Left lobe of liver (tissue), 2 donors: ENCODE measurements at places on chromosomes 2 and 18.

GRCh38 chr2:143148011-143148410, 18.8 kb downstream of the ARHGAP15 start:
- no peak for DNase-seq

GRCh38 chr2:120632796-120633646, 102.6 kb upstream of the GLI2 start:
- no peak for DNase-seq

DNA sequence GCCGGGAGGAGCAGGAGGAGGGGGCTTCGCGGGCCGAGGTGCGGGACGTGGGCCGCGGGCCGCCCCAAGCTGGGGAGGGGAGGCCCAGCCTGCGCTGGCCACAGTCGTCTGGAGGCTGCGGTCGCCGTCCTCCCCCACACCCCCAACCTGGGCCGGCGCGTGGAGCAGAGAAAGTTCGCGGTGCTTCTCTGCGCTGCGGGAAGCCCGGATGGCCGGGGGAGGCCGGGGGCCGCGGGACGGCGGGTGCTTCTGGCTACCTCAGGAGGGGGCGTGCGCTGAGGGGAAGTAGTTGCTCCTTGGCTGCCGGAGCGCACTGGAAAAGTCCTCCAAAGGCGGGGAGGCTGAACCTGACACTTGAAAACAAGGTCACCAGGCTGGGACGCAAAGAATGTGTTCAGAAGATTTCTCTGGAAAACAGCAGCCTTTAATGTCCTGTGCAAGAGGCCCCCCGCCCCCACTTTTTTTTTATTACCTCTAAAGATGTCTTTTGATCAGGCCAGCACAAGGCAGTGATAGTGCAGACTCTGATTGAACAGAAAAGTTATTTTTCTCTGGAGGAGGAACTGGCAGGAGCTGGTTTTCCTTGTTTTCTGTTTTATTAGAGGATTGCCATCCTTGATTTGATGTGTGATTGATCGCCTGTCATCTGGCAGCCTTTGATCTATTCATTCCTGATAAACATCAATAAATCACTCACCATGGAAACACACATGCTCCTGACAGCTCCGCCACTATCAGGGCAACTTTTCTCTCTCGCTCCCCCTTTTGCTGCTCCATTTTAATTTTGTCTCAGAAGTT, 1.6 kb downstream of the TSHZ1 start:
- peak; percentile 52 for DNase-seq

DNA sequence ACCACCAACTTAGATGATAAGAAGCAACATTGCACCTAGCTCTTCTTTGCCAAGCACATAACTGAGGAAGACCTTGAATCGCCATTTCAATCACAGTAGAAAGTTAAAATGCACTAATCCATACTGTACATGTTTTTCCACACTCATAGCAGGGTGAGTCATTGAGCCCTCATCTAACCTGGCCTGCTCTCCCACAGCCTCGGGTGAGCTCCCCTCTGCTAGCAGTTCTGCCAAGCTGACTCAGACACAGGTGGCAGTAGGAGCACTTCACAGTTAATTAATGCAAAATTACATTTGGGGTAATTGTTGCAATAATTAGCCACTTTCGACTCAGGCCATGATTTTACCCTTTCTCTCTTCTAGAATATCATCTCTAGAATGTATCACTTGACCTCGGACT, 1632.8 kb upstream of the CELF4 start:
- no peak for DNase-seq

- DNase-seq, result no peak
Measured at GRCh38 chr2:205731583-205731981, 49.3 kb downstream of the NRP2 start.

- no peak for DNase-seq
Measured at GRCh38 chr18:68532328-68532885, 182.5 kb downstream of the TMX3 start.

DNA sequence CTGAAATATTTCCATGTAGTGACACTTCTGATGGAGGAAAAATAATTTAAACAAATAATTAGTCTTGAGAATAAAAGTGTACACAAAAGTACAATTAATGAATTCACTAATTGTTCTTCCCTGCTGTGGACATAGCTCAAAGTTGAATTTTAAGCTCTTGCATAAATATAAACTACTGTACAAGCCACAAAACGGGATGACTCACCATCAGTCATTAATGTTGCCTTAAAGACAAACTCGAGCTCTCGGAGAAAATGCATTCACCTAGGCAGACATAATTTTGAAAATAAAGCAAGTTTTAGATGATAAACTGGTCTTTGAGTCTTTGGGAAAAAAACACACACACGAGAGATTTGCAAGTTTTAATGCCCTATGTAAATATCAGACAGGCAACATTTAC, 436.4 kb downstream of the ZNF521 start:
- DNase-seq, result no peak

DNA sequence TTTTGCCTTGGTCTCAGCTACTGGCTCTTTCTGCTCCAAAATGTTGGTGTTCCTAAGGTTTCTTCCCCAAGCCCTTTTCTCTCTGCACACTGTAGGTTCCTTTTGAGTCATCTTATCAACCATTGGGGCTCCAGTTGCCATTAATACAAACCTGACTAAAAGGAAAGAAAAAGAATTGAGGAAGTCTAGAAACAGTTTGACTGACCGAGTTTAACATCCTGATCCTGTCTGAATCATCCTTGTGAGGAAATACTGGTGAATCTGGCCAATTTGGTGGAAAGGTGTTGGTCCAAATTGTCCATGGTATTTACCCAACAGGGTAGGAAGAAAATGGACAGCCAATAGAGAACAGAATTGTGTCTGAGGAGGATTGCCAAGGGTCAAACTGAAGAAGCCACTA, 38.3 kb downstream of the CRYGD start:
- no peak for DNase-seq

DNA sequence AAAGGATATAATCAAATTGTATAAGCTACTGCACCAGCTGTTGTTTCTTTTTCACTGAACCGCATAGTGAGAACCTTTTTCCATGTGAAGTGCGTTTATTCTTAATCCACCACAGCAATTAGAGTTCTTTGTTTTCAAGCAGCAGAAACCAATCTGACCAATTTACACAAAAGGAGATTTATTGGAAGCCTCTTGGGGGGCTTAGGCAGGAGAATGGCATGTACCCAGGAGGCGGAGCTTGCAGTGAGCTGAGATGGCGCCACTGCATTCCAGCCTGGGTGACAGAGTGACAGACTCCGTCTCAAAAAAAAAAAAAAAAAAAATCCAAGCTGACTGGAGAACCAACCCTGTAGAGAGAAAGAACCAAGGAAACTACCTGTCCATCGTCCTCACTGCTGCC, 10.0 kb downstream of the ADNP2 start:
- DNase-seq, result no peak

DNA sequence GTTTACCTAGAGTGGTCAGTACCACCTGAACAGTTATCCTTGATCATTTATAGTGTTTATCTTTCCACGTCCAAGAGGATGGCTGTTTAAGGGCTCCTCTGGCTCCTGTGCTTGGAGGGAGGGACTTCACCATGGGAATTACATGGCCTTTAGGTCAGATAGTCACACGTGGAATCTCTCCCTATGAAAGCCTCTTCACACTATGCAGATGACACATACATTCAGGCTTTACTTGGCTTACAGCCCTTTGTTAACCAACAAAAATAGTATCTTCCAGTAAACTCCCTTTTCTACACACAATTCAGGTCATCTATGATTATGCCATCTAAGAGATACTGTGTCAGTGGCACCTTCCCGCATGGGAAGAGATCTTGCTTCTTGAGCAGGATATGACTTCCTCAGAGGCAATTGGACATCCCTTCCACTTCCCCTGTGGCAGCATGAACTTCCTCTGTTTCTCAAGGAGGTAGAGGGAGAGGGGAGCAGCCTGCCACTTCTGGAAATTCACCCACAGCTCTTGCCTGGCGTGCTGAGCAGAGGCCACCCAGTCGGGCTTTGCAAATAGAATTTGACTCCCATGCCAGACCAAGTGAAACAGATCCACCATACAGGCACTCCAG, 53.5 kb downstream of the COLEC12 start:
- DNase-seq, result no peak

DNA sequence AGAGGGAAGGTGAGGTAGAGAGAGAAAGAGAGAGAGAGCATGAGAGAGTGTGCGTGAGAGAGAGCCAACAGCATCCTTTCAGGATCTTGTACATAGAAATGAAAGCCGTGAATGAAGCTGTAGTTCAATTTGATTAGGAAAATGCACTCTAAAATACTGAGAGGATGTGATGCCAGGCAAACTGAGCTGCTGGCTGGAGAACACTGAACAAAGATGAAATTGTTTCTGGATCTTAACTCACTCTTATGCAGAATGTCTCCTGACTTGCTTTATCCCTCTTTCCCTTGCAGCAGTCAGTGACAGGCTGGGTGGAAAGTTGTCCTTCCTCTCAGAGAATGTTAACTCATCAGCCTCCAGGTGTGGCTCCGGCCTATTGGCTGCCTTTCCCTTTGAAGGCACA, 10.7 kb downstream of the LYPD1 start:
- no peak for DNase-seq

DNA sequence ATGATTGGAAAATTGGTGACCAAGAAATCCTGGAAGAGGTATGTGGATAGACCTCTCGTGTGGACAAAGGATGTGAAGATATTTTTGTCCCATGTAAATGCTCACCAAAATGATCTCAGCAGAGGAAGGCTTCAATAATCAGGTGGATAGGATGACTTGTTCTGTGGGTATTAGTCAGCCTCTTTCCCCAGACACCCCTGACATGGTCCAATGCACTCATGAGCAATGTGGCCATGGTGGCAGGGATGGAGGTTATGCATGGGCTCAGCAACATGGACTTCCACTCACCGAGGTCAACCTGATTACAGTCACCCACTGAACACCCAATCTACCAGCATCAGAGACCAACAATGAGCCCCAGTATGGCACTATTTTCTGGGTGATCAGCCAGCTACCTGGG, 20.2 kb downstream of the CHRNA1 start:
- no peak for DNase-seq

GRCh38 chr18:12238826-12239225, 15.3 kb upstream of the CIDEA start:
- no peak for DNase-seq

DNA sequence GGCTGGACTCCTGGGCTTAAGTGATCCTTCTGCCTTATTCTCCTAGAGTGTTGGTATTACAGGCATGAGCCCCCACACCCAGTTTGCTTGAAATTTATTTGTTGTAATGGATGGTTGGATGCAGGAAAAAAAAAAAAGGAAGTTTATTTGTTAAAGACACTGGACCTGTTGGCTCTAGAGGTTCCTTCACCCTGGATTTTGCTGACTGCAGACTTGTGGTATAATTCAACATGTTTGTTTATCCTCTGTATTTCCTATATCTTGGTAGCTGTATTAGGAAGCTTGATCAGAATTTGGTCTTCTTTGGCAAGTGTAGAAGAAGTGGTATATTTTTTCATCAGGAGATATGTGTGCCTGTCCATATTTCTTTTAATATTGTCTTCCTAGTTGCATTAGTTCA, 138.7 kb downstream of the LDLRAD4 start:
- no peak for DNase-seq

- no peak for DNase-seq
Measured at GRCh38 chr2:10875126-10875525, 36.6 kb upstream of the KCNF1 start.

DNA sequence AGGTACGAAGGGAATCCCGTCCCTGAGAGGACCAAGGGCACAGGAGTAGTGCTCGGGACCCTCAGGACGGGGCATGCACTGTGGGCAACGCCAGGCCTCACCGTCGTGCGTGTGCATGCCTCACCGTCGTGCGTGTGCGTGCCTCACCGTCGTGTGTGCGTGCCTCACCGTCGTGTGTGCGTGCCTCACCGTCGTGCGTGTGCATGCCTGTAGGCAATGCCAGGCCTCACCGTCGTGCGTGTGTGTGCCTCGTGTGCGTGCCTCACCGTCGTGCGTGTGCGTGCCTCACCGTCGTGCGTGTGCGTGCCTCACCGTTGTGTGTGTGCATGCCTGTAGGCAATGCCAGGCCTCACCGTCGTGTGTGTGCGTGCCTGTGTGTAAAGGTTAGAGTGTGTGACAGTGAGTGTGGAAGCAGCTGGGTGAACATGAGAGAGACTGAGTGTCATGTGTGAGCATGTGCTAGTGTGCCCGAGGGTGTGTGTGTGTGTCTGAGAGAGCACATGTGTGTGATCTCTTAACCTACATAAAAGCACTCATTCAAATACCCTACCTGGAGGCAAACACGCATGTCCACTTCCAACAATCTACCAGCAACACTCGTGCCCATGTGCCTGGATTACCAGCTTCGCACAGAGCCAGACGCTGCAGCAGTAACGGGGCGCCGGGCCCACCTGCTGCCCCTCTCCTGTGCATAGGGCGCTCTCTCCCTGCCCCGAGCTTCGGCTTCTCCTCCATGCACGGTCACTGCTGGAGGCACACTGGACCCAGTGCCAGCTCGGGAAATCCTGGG, 36.3 kb downstream of the ZNF516 start:
- peak; percentile 33 for DNase-seq

GRCh38 chr2:241893265-241893664, 23.7 kb downstream of the RTP5 start:
- DNase-seq, result no peak

- DNase-seq, result no peak
Measured at GRCh38 chr2:68800027-68800401, 65.4 kb downstream of the ARHGAP25 start.

GRCh38 chr2:23703583-23704385, 223.1 kb downstream of the ATAD2B start:
- DNase-seq, result no peak

DNA sequence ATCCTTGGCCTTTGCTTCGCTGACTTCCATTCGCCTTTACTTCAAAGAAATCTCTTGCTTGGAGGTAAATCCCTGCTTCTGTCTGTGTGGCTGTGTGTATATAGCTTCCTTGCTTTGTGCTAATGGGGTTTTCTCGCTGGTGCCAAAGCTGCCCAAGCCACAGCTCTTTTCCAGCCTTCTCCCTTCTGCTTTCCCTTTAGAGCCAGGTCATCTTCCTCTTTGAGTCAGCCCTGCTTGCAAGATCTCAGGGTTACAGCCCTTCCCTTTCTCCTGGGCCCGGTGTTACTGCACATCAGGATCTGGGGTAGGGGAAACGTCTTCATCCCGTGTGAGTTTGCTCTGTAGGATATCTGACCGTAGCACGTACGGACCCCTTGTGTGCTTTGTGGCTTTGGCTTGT, 19.1 kb downstream of the EIF4E2 start:
- no peak for DNase-seq

DNA sequence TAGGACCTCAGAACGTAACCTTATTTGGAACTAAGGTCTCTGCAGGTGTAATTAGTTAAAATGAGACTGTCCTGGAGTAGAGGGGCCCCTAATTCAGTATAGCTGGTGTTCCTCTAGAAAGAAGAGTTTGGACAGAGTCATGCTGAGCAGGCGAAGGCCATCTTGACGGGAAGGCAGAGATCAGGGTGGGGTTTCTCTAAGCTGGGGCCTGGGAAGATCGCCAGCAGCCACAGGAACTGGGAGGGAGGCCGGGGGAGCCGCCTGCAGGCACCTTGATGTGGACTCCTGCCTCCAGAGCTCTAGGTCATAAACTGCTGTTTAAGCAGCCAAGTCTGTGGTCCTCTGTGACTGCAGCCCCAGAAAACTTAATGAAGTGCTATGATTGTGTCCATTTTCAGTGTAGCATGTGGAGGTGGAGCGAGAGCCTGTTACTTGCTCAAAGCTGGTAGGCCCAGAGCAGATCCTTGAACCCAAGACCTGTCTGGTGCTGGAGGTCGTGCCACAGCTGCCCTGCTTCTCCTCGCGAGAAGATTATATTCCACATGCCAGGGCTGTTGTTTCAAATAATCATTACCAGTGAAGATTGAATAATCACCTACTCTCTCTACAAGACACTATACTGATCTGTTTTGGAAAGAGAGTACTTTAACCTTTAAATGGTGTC, 105.7 kb downstream of the TPO start:
- no peak for DNase-seq

- no peak for DNase-seq
Measured at GRCh38 chr18:22283397-22283796, 114.0 kb downstream of the GATA6 start.
